T follicular helper cell (primary cell): ENCODE measurements at places on chromosomes 13 and 19.

DNA sequence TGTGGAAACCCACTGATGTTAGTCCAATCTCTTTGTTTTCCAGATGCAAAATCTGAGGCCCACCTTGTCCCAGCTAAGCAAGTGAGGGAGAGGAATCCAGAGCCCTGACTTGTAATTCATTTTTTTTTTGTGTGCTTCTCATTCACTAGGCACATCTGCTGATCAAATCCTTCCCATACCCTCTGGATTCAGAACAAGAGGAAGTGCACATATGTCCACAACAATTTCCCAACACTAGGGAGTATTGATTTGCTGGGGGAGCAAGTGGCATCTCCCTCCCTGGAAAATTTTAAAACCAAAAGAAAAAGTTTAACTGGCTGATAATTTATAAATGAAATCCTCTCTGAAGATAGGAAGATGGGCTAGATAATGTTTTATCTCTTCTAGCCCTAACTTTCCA lies 94.6 kb upstream of the RFC3 start:
- DNase-seq: no peak

DNA sequence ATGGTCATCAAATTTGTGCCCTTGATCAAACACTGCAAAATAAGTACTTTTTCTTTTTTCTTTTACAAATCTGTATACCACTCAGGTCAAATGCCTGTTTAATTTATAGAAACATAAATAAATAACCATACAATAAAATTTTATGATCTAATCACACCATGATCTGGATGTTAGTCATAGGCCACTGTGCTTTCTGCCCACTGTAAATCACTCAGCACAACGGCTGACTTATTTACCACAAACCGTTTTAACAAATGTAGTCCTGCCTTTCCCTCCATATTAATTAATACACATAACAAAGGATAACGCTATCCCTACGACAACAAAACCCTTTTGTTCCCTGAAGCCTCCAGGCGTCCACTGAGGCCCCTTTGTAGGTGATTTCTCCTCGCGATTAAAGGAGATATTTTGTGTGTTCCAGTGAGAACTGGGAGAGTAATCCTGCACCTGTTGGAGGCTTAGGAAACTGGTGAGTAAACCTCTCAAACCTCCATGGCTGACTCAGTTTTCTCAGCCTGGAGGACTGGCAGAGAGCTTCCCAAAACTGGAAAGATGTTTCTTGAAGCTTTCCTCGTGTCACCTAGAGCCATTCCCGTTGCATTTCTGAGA lies 477.1 kb upstream of the SGCG start:
- no peak for DNase-seq

DNA sequence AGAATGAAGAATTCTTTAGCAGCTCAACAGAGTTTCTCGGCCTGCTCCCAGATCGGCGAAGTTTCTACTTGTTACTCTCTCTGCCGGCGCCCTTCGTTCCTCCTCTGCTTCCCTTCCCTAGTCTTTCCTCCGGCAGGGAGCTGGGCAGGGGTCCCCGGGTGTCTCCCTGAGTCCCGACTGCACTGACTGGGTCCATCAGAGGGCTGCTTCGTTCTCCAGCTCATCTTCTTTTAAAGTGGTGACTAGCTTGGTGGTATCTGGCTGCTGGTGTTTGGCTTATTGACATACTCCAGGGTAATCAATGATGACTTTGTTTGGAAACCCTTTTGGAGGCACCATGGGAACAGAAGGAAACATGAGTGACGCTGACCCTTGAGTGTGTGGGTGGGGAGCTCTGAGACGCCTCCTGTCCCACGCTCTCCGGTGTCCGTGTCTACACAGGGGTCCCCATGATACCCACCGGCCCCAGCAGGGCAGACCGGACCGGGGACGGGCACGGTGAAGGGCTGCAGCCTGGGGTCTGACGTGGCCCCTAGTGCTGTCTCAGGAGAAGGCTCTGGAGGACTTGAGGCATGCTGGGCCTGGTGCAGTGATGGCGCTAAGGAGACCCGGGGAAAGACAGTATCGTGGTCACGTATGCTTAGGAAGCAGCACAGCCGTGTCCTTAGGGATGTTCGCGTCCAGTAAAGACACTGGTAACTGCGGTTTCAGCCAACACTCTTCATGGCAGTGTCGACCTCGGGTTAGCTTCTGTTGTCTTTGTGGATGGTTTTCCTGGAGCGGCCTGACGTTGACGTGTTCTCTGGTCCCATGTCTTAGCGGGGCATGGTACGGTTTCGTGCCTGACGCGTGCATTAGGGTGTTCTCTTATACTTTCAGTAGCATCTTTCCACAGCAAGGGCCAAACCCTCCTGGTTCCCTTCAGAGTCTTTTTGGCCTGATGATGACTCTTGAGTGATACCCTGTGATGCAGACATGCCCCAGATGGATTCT lies 23.8 kb downstream of the NAXD start:
- DNase-seq: no peak

- no peak for DNase-seq
These were observed 94.3 kb downstream of the INSR start for GRCh38 chr19:7199613-7200533.

DNA sequence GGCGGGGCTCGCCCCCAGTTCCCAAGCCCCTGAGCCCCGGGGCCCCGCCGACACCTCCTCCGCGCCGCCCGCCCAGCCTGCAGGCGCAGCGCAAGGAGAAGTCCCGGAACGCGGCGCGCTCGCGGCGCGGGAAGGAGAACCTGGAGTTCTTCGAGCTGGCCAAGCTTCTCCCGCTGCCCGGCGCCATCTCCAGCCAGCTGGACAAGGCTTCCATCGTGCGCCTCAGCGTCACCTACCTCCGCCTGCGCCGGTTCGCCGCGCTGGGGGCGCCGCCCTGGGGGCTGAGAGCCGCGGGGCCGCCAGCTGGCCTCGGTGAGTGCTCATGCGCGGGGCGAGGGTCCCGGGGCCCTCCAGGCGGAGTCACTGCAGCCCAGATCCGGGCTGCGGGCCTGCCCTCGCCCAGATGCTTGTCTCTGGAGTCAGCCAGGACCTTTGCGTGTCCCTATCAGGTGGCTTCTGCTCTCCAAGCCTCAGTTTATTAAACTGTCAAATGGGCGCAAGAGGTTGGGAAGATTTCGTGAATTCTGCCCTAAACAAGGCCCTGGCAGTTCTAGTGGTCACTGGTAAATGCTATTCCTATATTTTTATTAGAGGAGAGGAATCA lies 2.0 kb downstream of the NPAS1 start:
- DNase-seq: no peak

- DNase-seq: no peak
These were observed 1.1 kb downstream of the ZNF792 start for GRCh38 chr19:34962687-34963572.

- no peak for DNase-seq
These were observed 73.2 kb downstream of the DIAPH3 start for GRCh38 chr13:60090574-60090973.

- no peak for DNase-seq
These were observed 1109.1 kb upstream of the MIR17HG start for GRCh38 chr13:90238413-90238812.

- peak; percentile 5 for DNase-seq
These were observed 110.2 kb upstream of the DOCK9 start for GRCh38 chr13:99087954-99088491.

GRCh38 chr13:105442949-105443699 lies 1092.3 kb downstream of the EFNB2 start:
- DNase-seq: no peak

DNA sequence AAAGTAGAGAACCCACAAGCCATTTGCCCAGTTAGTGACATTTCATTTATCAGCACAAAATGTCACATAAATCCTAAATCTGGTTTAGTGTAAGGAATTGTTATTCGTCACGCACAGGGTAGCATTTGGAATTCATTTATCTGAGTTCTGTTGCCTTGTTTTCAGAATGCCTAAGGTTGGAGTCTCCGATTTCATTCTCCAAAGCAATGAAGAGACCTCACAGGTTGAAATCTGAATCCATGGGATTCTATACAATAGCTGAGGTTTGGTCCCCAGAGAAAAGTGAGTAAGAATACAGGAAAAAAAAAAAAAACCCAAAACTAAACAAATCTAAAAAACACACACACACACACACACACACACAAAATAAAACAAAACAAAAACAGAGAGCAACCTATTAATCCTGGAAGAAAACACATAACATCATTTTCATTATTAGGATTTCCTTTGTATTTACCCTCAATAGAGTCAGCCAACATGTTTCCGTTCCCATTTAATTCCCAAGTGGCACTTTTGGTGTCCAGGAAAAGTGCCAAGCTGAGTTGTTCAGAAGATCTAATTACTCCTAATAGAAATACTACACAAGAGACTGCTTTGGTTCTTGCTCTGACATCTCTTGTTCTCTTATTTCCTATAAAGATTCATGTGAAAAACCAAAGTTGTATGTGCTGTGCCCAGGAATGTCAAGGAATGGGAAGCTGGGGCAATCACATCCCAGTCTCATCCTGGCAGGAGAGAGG lies 36.2 kb upstream of the LRCH1 start:
- DNase-seq: no peak

GRCh38 chr19:41195675-41196497 lies 2.9 kb downstream of the CYP2S1 start:
- no peak for DNase-seq

DNA sequence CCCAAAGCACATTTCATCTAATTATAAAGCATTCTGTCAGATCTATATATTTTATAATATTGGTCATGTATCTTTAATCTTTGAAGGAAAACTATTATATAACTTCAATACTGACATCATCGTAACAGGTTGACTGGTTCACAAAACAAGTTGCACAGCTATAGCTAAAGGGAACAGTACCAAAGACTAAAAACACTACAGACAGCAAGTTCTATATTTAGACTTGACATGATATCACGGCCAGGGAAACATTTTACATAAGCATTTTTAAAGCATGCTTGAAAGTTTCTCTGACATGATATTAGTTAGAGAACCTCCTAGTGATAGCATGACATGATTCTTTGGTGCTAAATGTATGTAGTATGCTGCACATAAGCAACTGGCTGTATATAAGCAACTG lies 182.5 kb downstream of the NDFIP2 start:
- DNase-seq: no peak

- no peak for DNase-seq
These were observed 15.7 kb downstream of the PNPLA6 start for GRCh38 chr19:7550987-7551761.

DNA sequence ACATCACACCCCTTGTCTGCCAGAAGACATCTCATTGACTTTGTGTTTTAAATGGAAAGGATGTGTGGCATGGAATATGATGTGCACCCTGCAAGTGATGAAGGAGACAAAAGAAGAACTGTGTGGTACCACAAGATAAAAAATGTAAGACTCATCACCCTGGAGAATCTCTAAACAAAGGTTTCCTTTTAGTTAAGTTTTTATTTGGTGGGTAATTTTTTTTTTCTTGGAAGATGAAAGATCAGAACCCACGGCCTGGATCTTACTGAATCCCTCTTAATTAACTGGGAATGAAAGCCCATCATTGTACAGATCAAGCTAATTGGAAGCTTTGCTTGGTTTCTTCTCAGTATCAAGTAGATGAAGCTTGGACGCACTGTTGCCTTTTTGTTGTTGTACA lies 129.6 kb downstream of the DCLK1 start:
- no peak for DNase-seq

DNA sequence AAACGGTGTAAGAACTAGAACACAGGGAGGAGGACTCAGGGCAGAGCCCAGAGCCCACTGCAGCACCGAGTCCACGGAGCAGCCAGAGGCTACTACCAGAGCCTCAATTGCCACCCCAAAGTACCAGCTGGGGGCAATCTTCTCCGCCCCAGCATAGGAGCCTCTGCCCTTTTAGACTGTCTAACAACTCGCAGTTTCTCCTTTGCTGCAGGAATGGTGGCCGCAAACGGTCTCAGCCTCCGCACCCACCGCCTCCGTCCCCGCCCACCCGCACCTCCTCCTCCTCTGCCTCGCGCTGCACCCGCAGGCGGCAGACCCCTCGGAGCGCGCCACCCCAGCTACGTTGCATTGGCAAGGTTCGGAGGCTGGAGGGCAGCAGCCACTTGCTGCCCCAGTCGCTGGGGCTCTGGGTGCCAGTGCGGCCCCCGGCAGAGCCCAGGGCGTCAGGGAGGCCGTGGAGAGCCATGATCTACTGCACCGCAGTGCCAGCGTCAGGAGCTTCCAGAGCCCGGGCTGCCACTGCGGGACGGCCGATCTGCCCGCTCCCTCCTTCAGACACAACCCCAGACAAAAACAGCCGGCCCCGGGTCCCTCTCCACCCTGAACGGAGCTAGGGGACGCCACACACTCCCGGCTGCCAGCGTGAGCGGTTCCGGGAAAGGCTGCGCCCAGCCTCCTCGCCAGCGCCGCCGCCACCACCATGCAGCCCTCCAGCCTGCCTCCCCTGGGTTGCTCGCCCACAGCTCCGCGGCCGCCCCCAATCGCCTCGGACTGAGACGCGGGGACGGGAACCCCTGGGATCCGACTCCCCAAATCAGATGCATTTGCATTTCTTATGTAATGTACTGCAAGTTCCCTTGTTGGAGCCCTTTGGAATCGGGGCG lies 1.8 kb downstream of the FGF14 start:
- DNase-seq: no peak

- no peak for DNase-seq
These were observed 1169.0 kb downstream of the DIAPH3 start for GRCh38 chr13:58994777-58995176.
